ENCODE measurements at places on chromosomes 3 and 15. TPM values are rescaled to one million over a fixed set of nuclear protein-coding genes. Genes with fewer than 3 reads are reported as not detected.

The SERPINI1 gene
- 66.2 TPM for total RNA-seq

The TYRO3 gene
- 5.1 TPM for total RNA-seq

The FAM162A gene
- total RNA-seq = 12.7 TPM

The ZBBX gene
- 1.4 TPM for total RNA-seq

The NGRN gene
- 156 TPM for total RNA-seq

The CHST13 gene
- total RNA-seq = not detected

The CCDC191 gene
- total RNA-seq = 3.8 TPM

The RBP2 gene
- not detected for total RNA-seq

The RTP3 gene
- total RNA-seq = not detected

The SI gene
- total RNA-seq = not detected

The IGSF11 gene
- total RNA-seq = 8.2 TPM

The RLBP1 gene
- total RNA-seq = not detected

The PSTPIP1 gene
- total RNA-seq = 12.4 TPM

The CHRNA7 gene
- 19.1 TPM for total RNA-seq

The CDHR4 gene
- total RNA-seq = not detected

The RASGRP1 gene
- not detected for total RNA-seq

The ROPN1 gene
- not detected for total RNA-seq

The CORO2B gene
- total RNA-seq = 16.3 TPM

The C2CD4A gene
- 0.20 TPM for total RNA-seq

The TPM1 gene
- total RNA-seq = 255 TPM

The EDEM1 gene
- 16.3 TPM for total RNA-seq

The CCDC39 gene
- not detected for total RNA-seq

The SHC4 gene
- total RNA-seq = 4.4 TPM

The LRTM1 gene
- not detected for total RNA-seq

The COL6A5 gene
- total RNA-seq = not detected

The CALML4 gene
- total RNA-seq = 4.1 TPM

The SPESP1 gene
- not detected for total RNA-seq

The ZNF621 gene
- total RNA-seq = 34.8 TPM

The PAQR5 gene
- total RNA-seq = not detected

The COPS2 gene
- total RNA-seq = 71.8 TPM

The KNG1 gene
- total RNA-seq = not detected

The LDHAL6B gene
- total RNA-seq = not detected

The NCKIPSD gene
- total RNA-seq = 35.5 TPM

The LRRIQ4 gene
- total RNA-seq = 0.29 TPM

Data from glutamatergic neuron (in vitro differentiated cells).